ENCODE measurements at places on chromosomes 7 and 10.

GRCh38 chr10:132420469-132420980 lies 23.5 kb downstream of the PWWP2B start:
- DNase-seq = no peak

DNA sequence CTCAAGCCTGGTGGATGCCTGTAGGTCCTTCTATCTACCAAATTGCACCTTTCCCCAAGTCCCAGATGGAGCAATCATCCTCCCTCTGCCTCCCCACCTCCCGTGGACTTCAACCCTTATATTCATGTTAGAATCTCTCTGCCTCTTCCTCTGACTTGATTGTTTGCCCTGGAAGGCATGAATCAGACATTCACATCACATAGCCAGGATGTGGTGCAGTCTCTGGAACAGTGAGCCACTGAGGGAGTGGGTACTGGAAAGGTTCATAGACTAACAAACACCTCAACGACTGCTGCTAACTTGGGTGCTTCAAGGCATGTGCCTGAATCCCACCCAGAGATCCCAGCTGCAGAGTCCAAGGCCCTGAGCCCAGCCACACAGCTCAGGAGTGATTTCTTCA lies 494.0 kb downstream of the TNS3 start:
- DNase-seq = no peak

- DNase-seq = no peak
Observed at GRCh38 chr10:35606430-35606829, 1.3 kb downstream of the GJD4 start.

- DNase-seq = peak; percentile 67
Observed at GRCh38 chr10:91409069-91409868, 875 bp upstream of the HECTD2 start.

GRCh38 chr10:3067859-3068179 lies 471 bp downstream of the PFKP start:
- DNase-seq = peak; percentile 46

- DNase-seq = no peak
Observed at GRCh38 chr10:30127120-30127541, 67.7 kb upstream of the JCAD start.

GRCh38 chr7:117564080-117564479 lies 84.3 kb downstream of the CFTR start:
- DNase-seq = no peak

DNA sequence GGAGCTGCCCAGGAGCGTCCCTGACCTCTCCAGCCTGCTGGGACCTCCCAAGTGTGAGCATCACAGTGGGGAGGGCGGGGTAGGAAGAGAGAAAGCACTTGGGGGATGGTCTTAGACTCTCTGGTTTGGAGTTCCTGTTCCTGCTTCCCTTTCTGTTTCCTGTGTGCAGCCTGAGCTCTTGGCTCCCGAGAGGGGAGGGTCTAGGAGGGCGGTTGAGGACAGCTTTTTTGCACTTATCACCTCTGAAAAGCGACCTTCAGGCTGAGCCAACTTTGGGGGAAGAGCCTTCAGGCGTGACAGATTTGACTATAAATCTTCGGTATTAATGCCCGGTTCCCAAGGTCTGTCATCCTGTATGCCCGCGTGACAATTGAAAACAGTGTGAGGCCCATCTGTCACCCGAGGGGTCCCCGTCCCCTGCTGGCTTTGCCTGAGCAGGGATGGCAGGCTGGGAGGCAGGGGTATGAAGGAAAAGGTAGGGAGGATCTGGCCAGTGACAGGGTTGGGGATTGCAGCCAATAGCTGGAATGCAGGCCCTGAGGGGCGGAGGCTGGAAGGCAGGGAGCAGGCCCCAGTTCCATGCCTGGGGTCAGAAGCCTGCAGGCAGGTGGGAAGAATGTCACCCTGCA lies 78.6 kb downstream of the CDH23 start:
- DNase-seq = no peak

GRCh38 chr10:1706256-1706655 lies 31.1 kb downstream of the ADARB2 start:
- DNase-seq = no peak

DNA sequence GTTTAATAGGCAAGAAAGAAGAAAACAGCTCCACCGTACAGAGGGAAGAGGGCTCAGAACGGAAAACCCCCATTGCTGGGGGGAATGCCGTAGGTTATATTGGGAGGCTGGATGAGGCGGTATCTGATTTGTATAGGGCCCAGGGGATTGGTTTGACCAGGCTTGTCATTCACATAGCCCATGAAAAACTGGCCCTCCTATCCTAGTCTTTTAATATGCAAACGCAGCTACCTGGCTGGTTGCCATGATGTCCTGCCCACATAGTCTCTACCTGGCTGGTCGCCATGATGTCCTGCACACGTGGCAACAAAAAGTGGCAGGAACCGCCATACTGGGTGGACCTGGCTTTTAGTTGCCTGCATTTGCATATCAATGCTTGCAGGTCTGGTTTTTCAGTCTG lies 84.7 kb downstream of the AUTS2 start:
- no peak for DNase-seq

- no peak for DNase-seq
Observed at GRCh38 chr7:47664650-47665195, 82.8 kb upstream of the TNS3 start.

DNA sequence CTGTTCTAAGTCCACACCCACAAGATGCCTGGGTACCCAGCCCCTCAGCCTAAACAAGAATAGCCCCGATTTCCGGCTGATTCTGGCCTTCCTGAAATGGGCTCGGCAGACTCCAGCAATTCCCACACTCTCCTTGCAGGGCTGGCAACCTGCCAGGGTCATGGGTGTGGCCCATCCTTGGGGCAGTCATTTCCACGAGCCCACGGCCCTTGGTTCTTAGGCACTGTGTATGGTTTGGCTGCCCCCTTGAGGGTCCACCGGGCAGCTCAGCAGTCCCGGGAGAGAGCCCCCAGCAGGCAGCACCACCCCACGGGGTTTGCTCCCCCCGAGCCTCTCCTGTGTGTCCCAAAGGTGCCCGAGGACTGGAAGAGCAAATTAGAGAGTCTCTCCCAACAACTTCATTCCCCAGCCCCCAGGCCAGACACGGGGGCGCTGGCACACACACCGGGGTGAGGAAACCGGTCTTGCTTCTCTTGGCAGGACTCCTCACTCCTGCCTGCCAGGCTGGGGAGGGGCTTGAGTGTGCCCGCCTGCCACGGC lies 142.2 kb downstream of the EMX2 start:
- peak; percentile 56 for DNase-seq

- DNase-seq = no peak
Observed at GRCh38 chr10:17113346-17113745, 16.3 kb downstream of the CUBN start.

DNA sequence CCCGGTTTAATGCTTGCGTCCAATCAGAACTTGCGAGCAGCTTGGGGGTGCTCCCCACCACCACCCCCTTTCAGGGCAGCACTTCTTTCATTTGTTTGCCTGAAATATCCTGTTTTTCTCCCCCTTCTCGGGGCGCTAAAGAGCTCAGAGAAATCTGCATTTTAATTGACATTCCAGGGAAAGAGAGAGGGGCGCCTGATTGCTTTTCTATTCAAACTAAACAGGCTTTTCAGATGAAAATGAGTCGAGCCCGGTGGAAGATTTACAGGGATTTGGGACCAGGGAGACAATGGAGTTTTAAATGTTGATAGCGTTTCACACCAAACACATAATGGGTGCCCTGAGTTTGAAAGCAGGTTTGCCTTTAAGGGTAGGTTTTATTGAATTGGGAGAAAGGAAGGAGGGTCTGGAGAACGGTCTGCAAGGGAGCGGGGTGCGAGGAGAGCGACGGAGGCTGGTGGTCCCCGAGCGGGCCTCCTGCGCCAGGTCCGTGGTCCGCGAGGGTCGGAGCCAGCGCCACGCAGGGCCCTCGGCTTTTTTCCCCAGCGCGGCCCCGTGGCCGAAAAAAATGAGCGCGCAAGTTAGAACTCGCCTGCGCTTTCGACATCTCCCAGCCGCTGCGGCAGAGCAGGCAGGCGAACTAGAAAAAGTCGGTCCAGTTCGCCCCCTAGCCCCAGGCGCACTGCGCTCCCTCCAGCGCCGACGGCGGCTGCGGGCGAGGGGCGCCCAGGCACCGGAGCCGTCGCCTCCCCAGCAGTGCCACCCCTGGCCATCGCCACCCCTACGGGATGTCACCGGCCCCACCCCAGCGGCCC lies 1.3 kb downstream of the FGFR2 start:
- no peak for DNase-seq

- DNase-seq = no peak
Observed at GRCh38 chr7:37149051-37149772, 299.5 kb downstream of the ELMO1 start.

- no peak for DNase-seq
Observed at GRCh38 chr10:73827346-73828089, 16.1 kb upstream of the NDST2 start.

DNA sequence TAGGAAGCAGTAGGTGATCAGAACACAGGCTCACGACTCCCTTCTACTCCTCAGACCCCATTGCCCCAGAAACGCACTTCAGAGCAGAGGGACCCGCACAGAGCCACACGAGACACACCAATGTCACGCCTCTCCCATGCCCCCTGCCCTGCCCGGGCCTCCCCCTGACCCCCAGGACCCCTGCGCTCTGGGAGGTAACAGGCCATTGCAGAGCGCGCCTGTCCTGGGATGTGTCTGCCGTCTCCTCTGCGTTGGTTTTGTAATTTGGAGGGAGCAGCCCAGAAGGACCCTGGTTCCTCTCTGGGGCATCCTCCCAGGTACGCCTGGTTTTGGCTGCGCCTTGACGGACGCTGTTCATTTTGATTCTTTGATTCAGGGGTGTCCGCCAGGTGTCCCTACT lies 85.4 kb downstream of the UNCX start:
- DNase-seq = no peak

GRCh38 chr10:103595933-103596726 lies 102.6 kb downstream of the NEURL1 start:
- no peak for DNase-seq

GRCh38 chr7:47830015-47830414 lies 118.3 kb downstream of the PKD1L1 start:
- DNase-seq = no peak

DNA sequence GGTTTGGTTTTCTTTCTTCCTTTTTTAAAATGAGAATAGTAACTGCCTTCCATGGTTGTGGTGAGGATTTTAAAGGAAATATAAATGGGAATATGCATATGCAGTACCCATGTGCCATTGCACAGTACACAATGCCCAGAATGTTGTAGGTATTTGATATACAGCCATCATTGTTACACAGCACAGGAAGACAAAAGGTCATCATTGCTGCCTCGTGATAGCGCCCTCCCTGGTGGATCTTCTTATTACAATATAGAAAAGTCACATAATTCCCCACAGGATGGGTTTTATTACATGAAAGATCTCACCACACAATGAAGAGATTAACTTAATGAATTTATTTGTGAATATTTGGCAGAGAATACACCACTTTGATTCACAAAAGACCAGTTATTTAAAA lies 76.5 kb downstream of the PPP1R17 start:
- DNase-seq = no peak

DNA sequence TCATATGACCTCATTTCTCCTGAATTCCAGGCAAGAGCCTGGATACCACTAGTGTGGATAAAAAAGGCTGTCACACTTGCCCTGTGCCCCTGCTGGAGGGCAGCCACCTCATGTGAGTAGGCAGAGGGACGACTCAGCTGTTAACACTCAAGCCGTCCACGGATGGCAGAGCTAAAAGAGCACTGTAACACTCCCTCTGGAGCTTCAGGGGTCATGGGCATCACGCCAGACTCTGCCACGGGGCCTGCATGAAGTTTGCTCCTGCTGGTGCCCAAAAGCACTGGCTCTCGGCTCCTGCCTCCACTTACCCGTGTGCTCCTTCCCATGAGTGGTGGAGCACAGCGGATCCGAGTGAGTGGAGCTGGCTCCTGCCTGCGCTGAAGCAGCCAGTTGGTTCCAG lies 919.8 kb upstream of the C7orf33 start:
- no peak for DNase-seq

GRCh38 chr10:34486008-34486407 lies 329.1 kb downstream of the PARD3 start:
- DNase-seq = no peak

DNA sequence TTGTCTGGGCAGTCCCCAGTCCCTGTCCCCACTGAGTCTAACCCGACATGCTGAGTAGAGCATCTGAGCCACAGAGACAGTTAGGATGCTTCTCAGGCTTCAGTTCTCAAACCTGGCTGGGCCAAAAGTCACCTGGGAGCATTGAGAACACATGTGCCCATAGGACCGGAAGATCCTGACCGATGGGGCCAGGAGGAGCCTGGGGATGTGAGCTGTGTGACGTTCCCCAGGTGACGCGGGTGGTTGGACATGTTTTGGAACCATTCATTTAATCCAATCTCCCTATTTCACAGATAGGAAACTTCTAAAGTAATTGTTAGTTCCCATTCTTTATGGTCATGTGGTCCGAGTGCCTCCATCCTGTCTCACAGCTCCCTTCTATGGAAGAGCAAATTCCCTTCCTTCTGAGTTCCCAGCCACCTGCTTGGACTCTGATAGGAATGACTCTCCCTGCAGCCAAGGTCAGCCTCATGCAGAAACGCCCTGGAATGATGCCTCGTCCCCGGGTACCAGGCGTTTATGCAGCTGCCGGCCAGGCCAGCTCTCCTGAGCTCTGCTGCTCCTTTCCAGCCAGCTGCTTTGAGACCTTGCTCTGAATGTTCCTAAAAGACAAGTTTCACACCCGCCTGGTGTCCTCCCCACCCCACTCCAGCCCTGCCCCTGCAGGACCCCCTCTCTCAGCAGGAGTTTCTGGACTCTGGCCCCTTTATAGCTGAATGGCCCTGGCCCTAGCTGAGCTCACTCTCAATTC lies 166.5 kb upstream of the RHEB start:
- DNase-seq = no peak

GRCh38 chr10:49837685-49838084 lies 75.6 kb upstream of the OGDHL start:
- DNase-seq = no peak

DNA sequence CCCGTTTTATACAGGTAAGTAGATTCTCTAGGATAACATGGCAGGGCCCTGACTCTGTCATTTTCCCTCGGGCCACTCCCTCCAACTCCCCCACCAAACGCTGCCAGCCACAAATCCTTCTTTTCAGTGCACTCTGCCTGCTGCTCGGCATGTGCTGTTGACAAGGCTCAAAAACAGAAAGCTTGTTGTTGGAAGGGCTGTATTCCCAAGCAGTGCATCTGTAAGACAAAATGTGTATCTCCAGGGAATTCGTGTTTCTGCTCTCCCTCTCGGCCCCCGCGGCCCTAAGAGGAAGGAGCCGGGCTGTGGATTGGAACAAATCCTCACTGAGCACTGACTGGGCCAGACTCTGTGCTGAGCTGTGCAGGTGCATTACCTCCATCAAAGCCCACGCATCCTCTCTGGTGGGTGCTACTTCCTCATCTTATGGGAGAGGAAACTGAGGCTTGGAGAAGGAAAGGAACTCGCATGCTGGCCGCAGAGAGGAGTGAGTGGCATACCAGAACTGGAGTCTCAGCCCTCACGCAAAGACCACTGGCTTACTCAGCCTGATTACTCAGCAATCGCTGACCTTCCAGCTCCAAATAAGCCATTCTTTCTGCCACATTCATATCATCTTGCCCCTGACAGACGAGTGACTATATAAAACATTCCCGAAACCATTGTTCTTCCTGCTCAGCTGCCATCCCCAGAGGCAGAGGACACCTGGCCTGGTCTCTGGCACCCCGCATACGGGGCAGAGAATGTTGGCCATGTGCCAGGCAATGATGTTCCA lies 33.5 kb upstream of the ENO4 start:
- peak; percentile 28 for DNase-seq

GRCh38 chr7:98963305-98963704 lies 85.0 kb downstream of the TRRAP start:
- no peak for DNase-seq

- DNase-seq = no peak
Observed at GRCh38 chr7:98315318-98315993, 34.0 kb downstream of the BRI3 start.

GRCh38 chr10:91190876-91191583 lies 29.4 kb upstream of the PCGF5 start:
- DNase-seq = no peak

- DNase-seq = no peak
Observed at GRCh38 chr10:22682237-22683139, 31.9 kb downstream of the PIP4K2A start.
